NCI-H460 (cell line): ENCODE measurements at places on chromosomes 12 and 14.

DNA sequence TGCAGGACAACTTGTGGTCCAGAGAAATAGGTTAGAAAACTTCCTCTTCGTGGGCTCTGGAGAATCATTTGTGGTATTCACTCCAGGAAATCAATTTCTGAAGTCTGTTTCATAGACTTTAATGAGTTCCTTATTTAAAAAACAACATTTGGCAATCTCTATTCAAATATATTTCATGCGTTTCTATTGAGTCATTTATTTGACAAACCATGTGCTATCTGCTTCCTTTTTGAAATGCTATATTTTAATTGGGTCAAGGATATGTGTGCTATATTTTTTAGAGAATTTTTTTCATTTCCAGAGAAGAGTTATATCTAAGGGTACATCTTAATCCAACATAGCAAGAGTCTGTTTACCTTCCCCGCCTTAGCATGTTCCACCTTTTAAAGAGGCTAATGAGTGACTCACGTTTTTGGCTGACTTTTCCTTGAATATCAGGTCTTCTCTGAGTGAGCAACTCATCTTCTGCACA is 252.4 kb upstream of the EGLN3 start:
- DNase-seq, result no peak

DNA sequence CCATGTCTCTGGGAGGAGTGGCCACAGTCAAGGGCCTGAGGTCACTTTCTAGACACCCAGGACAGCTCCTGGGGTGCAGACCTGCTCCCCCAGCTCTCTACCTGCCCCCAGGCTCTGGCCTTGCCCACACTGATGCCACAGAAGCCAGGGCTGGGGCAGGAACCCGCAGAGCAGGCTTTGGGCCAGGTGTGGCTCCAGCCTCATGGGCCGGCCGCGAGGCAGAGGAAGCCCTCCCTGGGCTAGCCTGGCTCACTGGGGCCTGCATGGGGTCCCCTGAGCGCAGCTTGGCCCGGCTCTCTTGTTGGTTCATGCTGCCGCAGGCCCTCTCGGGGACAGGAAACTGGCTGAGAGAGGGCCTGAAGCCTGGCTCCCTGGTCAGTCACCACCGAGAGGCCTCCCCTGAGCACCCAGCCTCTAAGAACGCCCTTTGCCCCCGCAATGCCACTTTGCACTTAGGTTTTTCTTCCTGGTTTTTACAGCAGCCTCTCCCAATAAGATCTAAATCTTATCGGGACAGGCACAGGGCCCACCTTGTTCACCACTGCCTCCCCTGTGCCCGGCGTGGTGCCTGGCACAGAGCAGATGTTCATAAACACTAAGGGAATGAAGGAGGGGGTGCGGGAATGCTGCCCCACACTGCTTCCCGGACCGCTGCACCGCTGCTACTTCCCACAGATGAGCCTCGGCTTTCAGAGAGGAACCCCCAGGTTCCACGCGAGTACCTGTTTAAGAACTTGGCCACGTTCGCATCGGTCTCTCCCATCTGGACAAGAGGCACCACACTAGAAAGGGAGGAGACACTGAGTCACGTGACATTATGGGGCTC is 14.7 kb downstream of the MMAB start:
- no peak for DNase-seq

DNA sequence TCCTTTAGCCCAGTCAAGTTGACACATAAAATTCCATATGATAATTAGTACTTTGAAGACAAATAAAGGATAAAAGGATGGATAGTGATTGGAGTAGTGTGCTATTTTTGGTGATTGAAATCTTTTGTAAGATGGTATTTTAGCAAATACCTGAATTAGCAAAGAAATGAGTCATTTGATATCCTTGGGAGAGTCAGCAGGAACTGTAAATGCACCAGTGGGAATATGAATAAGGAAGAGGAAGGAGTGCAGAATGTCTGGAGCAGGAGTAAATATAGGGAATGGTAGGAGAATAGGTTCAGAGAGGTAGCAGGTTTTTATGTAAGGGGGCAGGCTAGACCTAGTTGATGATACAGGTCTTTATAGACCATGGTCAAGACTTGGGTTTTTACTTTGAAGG is 75.0 kb downstream of the TRMT5 start:
- no peak for DNase-seq

GRCh38 chr12:129440278-129440677 is 463.5 kb downstream of the TMEM132D start:
- no peak for DNase-seq

DNA sequence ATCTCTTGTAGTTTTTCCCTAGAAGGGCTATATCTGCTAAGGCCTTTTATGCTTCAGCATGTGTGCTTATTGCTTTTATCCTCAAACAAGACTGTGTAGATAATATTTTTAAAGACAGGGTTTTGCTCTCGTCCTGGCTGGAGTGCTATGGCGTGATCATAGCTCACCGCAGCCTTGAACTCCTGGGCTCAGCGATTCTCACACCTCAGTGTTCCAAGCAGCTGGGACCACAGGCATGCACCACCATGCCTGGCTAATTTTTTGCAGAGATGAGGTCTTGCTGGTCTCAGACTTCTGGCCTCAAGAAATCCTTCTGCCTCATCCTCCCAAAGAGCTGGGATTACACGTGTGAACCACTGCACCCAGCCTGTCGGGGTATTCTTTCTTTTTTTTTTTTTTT is 137.3 kb upstream of the SCAF11 start:
- no peak for DNase-seq

DNA sequence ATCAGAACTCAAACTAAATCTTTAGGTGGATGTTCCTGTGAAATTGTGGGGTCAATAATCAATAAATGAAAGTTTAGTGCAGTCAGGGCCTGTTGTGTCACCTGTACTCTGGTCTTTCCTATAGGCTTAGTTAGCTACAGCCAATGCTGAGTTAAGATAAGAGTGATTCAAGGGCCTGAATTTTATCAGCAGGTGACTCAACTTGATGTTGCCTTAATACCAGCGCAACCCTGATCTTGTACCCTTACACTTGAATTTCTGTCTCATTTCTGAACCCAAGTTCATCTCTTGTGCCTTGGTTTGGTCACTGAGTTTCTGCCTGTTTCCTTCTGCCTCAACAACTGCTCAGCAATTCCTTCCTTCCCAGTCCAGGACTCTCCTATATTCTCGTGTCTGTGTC is 157.0 kb upstream of the E2F7 start:
- no peak for DNase-seq

- peak; percentile 22 for DNase-seq
Measured at GRCh38 chr14:106308839-106309389, 782.5 kb downstream of the TMEM121 start.

DNA sequence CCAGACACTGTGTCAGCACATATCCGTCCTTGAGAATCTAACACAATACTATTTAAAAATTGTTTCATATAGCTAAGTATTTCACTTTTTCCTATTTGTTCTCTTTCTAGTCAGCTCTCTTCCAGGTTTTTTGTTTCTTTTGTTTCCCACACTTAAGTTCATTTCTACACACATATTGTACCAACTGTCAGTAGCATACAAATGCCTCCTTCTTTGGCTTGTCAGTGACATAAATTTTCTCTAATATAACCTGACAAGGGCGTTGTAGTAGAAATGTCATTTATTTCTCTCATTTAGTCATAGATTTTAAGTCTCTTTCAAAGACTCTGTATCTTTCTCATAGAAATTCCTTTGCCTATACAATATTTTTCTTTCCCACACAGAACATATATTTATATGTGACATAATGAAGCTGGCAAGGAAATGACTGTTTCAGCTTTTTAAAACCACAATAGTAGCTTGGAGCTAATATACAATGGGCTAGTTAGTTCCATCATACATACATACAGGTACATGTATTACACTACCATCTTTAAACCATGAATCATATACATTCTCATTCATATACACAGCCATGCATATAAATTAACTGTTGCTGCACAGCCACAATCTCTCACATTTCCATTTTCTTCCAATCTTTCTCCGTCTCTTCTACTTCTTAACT is 42.3 kb upstream of the EPS8 start:
- no peak for DNase-seq

- DNase-seq, result no peak
Measured at GRCh38 chr14:55122440-55122986, 6.5 kb upstream of the LGALS3 start.
